NCI-H2081 treated with DMSO at 0.1 percent for 48 hours (cell line): ENCODE measurements at places on chromosomes 6 and 20.

DNA sequence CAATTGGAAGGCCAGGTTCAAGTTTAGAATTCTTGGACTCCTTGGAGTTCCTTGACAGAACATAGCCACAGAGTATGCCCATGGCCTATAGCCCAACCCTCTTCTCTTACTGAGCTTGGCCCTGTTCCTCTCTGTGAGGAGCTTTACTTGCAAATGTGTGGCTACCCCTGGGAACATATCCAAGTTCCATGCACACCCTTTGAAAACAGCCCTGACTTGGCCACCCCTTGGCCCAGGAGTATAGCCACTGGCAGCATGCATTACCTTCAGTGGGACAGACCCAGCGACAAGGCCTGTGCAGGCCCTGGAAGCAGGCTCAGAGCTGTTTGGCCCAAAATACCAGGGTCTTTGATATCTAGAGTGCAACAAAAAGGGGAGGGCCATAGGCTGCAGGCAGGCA is 19.5 kb upstream of the MAS1 start:
- DNase-seq = no peak

GRCh38 chr6:101294676-101295075 is 98.8 kb upstream of the GRIK2 start:
- DNase-seq = no peak

DNA sequence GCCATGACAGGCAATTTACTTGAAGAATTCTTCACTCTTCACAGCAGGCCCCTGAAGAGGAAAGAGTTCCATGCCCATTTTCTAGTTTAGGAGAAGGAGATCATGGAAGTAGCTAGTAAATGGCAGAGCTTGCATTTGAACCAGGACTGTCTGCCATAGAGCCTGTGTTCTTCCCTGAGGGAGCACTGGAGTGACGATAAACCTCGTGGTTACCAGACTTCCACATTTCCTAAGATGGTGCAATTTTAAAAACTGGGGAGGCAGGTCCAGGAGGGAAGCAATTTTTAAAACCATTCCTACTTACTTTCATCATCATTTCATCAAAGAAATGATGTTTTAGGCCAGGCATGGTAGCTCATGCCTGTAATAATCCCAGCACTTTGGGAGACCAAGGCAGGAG is 36.8 kb downstream of the STK35 start:
- DNase-seq = no peak

DNA sequence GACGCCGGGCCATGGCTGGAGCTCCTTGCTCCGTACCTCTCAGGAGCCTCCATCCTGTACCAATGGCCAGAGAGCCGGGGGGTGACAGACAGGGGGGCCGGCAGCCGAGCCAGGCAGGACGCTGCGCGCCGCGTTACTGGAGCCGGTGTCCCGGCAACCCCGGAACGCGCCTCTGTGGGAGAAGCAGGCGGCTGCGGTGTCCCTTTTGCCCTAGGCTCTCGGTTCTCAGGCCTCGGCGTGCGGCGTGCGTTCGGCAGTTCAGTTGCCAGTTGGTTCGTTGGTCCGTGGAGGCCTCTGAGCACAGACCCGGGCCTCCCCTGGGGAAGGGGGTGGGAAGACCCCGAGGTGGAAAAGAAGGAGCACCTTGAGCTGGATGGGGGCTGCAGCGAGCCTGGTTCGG is at the start of gene SPATS1:
TSS of gene SPATS1 (plus strand) at position 162 of the 400 bp plus-strand sequence. CDS start 446 bp downstream, outside the sequence.
- no peak for DNase-seq

DNA sequence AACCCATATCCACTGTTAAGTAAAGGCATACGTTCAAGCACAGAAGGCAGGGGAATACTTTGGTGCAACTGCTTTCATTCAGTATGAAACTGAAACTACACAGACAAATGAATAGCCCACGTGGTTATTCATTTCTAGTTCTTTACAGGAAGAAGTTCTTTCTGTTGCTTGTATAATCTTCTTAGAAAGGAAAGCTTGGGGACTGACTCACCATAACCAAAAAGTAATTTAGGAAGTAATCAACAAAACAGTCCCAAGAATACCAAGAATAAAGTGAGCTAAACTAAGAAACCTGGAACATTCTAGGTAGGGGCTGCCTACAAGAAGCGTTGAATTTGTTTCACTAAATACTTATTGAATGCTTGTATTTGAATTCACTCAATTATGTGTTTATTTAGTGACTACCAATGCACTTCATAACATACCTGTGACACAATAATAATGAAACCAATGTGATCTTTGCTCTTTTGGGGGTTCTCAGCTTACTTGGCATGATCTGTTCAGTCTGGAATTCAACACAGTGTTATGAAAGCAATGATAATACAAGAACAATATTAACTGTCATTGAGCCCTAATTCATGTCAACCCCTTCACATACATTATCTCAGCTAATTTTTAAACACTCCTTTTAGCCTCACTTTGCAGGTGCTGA is 25.1 kb upstream of the KIAA0408 start:
- DNase-seq = no peak

- DNase-seq = no peak
These were observed 51.1 kb upstream of the SLC24A3 start for GRCh38 chr20:19161336-19161735.

DNA sequence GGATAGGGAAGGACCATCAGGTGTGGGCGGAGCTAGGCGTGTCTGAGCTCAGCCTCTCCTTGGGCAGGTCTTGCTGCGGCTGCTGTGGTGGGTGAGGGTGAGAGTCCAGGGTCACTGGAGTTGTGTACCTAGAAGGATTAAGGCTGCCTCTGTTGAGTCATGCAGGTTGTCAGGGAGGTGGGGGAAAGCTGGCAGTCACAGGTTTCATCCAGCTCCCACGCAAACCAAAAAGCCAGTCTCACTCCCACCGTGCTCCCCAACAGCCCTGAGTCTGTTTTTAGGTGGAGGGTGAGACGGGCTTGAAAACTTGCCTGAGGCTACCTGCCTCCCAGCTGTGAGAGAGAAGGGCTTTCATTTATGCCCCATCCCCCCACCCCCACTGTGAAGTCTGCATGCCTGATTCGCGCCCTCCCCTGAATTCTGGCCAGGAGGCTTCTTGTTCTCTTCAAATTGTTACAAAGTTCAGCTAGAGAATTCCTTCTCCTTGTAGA is 161.5 kb downstream of the MYLK4 start:
- no peak for DNase-seq

DNA sequence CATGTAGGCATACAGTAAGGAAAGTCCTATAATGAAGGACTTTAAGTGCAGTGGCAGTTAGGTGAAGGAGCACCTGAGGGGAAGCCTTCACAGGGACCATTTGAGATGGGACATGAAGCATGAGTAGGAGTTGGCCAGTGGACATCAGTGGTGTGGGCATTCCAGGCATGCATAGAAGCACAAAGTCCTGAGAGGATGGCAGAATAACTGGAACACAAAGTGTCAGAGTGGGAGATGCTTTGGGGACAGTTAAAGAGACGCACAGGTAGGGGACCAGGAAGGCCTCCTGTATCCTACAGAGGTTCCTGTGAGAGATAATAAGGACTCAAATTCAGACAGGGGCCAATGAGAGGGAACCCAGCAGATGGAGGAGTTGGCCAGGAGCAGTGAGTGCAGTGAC is 26.4 kb upstream of the EFHC1 start:
- DNase-seq = no peak

DNA sequence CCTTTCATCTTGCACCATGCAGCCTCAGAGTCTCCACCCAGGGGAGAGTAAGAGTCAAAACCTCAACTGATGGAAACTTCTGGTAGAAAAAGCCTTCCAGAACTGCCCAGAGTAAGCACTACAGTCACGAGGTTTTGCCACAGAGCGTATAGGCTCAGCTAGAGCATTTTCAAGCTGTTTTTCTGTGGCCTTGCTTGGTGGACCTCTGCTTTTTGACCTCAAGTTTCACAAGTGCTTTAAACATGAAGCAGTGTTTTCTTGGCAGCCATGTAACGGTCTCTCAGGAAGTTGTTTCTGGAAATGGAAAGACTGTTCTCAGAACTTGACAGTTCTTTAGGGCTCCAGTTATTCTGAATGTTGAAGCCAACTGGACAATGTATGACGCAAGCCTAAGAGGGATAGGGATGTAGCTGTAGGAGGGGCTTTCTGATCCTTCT is 146.5 kb downstream of the ZDHHC14 start:
- no peak for DNase-seq

GRCh38 chr20:25072226-25072811 is 9.6 kb downstream of the VSX1 start:
- DNase-seq = no peak

- DNase-seq = no peak
These were observed 80.3 kb downstream of the CTNNBL1 start for GRCh38 chr20:37774156-37774555.

- DNase-seq = no peak
These were observed 296.4 kb downstream of the PAX1 start for GRCh38 chr20:22001886-22002285.

DNA sequence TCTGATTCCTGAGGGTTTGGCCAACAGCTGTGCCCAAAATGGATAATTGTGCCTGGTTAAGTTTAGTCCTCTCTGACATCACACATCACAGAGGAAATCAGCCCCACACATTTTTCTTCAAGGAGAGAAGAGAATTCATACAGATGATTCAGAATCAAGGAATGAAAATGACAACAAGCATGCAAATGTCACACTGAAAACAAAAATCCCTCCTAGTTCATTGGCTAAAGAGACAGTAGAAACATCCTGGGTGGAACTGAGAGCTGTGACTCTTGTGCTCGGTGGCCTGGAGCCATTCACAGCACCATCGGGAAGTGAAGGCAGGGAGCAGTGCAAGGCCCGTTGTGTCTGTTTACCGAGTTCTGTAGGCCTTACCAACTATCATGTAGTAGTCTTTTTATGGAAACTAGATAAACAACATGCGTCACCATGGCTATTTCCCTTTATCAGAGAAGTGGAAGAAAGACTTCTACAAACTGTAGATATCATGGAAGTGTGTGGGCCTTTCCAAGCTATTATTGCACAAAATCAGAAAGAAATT is 81.7 kb upstream of the TENT5A start:
- no peak for DNase-seq

DNA sequence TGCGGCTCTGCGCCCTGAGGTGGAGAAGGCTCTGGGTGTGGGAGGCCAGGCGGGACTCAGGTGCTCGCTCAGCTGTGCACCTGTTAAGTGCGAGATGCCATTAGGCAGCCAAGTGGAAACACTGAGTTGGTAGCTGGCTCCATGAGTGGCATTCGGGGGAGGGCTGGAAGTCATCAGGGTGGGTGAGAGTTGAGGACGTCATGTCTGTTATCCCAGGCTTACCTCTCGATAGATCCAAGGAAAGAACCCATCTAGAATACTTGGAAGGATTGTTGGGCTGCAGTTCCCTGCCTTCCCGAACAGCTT is 41.3 kb downstream of the TAF8 start:
- no peak for DNase-seq

GRCh38 chr6:159533016-159533415 is 160.0 kb downstream of the SOD2 start:
- no peak for DNase-seq

GRCh38 chr6:30129265-30130178 is 6.4 kb upstream of the TRIM40 start:
- DNase-seq = no peak

DNA sequence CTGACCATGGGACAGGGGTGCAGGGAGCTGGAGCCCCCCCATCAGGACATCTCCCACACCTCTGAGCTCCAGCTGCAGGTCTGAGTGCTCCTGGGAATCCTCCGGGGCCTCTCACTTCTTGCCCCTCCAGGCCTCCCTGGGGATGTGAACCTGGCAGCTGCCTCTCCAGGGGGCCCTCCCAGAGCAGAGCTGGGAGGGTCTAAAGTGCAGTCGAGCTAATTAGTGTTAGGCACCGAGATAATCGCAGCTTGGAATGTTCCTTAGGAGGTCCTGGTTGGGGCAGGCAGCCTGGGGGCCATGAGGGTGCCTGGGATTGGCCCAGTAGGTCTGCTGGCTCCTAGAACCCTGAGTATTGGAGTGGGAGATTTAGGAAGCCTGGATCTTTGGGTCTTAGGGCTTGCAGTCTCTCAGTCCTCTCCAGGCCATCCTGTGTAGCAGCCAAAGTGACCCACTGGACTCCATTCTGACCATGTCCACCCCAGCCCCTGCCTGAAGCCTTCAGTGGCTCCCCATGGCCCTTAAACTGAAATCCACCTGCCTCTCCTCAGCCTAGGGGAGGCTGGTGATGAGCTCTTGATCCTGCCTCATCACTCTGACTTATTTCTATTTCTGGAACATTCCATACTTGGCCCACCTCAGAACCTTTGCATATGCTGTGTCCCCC is 26.0 kb downstream of the CEBPB start:
- DNase-seq = no peak

DNA sequence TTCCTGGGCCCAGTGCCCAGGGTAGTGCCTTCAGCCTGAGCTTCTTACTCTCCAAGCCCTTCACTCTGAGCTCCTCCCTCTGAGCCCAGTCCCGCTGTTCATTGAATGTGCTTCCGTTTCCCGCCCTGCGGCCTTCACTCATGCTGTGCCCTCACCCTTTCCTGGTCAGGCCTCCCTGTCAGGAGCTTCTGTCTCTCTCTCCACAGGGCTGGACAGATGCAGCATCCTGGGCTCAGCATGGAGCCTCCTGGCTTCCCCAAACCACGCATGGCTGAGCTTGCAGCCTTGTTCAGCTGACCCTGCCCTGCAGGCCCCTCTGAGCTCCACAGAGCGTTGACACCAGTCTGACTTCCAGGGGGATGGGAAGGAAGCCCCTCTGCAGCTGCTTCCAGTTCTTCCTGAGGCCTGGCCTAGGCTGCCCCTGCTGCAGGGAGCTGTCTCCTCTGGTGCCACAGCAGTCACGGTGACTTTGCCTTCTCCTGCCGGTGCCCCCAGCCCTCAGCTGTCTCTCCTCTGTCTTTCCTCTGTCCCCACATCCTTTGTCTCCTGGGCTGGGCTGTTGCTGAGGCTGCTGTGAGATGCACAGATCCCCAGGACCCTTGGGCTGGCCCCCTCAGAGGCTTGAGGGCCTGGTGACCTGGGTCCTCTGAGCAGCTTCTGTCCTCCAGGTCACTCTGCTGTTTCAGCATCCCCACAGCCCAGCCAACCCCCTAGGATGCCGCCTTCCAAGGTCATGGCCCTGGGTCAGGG is 7.9 kb upstream of the MYT1 start:
- peak; percentile 32 for DNase-seq

DNA sequence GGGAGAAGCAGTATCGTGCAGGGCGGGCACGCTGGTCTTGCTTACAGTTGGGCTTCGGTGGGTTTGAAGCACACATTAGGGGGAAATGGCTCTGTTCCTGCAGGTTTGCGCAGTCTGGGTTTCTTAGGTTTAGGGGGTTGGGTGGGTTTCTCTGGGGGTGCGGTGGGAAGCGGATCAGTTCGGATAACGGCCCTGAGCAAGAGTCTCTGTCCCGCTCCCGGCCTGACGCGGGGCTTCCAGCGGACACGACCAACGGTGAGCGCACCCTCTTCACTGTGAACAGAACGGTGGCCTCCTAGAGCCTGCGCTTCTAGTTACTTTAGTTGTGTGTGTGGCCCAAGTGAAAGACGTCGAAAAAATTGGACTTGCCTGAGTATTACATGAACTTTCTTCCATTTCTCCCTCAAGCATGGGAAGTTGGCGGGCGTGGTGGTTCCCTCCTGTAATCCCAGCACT is 635 bp upstream of the ELOVL2 start:
- no peak for DNase-seq

GRCh38 chr6:150395388-150396009 is 26.7 kb downstream of the IYD start:
- no peak for DNase-seq

DNA sequence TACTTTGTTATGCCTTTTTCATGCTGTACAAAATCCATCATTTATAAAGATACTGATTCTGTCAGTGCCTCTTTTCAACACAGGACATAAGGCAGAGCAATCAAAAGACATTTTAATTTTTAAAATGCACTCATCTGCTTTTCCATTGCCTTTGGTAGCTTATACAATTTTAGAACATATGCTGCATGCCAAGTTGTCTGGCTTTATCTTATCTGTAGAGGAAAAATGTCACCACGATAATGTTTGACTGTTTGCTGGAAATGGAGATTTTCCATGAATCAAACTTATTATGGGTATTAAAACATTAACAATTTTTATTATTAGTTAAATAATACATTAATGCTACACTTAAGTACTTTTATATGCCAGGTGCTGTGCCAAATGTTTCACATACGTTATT is 50.5 kb downstream of the NKAIN2 start:
- no peak for DNase-seq
